CD4-positive, alpha-beta T cell treated with Interleukin-17A for 4 hours (primary cell): ENCODE measurements at places on chromosomes 7 and 10.

DNA sequence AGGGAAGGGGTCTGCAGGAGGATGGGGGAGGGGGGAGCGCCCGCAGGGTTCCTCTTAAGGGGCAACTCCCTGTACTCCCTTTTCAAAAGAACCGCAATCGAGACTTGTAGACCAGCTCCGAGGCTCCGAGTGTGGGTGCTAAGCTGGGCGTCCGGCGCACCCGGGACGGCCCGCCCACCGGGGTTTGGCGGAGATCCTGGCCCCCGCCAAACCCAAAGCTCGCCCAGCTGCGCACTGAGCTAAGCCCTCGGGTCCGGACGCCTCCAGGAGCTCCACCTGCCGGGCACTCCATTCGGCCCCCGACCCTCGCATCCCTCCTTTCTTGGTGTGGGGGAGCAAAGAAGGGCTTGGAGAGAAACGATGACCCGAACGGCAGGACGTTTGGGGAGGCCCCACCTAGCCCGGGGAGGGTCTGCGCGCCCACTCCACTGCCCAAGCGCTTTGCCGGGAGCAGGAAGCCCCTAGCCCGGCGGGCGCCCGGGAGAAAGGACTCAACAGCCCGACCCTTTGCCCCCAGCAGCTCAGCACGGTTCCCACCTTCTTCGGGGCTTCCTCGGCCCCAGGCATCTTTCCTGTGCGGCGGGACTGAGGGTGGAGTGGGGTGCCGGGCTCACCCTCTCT is 651 bp downstream of the AFAP1L2 start:
- DNase-seq, result no peak

DNA sequence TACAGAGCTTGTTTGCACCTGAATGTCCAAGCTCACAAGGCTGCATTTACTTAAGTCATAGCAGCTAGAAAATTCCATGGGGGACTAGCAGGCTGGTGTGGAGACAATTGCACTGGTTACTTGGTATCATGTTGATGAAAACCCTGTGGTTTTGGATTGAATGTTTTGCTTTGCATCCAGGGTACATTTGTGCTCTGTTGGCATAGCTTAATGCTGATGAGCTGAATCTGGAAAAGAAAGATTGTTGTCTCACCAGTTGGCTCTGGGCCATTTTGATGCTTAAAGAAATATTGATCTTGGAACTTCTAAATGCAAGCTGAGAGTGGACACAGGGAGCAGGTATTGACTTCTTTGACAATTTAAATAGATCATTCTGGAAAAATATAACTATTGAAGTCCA is 122.5 kb upstream of the MBL2 start:
- no peak for DNase-seq

DNA sequence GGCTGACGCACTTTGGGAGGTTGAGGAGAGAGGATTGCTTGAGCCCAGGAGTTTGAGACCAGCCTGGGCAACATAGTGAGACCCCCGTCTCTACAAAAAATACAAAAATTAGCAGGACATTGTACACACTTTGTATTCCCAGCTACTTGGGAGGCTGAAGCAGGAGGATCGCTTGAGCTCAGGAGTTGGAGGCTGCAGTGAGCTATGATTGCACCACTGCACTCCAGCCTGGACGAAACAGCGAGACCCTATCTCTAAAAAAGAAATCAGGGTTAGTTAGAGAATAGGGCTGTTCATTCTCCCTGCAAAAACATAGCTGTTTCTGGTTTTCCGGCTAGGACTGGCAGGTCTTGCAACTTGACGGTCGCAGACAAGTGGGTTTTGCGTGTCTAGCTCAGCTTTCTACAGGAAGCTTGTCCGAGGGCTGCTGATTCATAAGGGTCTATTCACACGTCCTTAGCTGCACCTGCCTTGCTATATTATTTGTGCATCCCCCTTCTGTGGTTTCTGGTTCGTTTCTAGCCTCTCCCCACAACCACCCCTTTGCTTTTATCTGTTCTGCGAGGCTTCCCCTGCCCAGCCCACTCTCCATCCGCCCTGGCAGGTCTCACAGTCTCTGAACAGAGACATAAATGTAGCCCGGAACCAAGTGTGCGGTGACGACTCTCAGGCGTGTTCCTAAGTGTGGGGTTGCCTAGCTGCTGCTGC is 10.7 kb downstream of the AMZ1 start:
- peak; percentile 84 for DNase-seq

GRCh38 chr10:132631338-132631735 is 93.8 kb downstream of the INPP5A start:
- DNase-seq, result no peak

DNA sequence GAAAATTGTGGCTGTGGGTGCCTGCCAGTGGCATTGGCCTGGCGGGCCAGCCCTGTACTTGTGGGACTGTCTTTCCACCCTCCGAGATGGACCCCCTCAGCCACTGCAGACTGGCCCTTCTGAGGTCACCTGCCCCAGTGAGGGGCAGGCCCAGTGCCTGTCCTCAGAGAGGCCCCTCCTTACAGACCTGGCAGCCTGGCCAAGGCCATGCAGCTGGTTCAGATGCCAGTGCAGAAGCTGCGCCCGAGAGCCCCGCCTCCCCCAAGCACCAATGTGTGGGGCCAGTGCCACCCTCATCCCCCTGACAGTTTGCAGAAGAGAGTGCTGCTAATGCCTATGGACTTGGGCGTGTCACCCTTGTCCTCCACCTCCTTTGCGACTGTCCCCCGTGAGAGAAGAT is 10.0 kb downstream of the ZNF316 start:
- no peak for DNase-seq

- DNase-seq, result no peak
Measured at GRCh38 chr7:114985116-114985715, 63.3 kb downstream of the MDFIC start.

GRCh38 chr10:7438196-7438986 is 27.6 kb upstream of the SFMBT2 start:
- no peak for DNase-seq

- DNase-seq, result no peak
Measured at GRCh38 chr10:86692023-86692514, 23.8 kb downstream of the LDB3 start.

DNA sequence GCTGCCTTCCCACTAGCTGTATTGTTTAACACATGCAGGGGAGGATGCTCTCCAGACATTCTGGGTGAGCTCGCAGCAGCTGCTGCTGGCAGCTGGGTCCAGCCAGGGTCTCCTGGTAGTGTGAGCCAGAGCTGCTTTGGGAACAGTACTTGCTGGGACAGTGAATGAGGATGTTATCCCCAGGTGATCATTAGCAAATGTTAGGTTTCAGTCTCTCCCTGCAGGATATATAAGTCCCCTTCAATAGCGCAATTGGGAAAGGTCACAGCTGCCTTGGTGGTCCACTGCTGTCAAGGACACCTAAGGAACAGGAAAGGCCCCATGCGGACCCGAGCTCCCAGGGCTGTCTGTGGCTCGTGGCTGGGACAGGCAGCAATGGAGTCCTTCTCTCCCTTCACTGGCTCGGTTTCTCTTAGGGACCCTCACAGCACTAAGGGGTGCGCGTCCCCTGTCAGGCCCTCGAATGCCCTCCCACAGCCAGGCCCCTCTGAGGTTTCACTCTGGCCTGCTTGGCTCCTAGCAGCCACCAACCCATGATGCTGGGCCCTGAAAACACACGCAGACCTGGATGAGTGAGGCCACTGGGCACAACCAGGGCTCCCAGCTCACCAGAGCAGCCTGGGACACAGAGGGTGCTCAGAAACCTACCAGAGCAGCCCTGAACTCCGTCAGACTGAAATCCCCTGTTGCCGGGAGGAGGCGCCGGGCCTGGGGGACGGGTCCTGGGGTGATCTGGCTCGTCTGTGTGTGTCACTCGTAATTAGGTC is 173.0 kb upstream of the LANCL2 start:
- DNase-seq, result no peak
